Anterior cingulate cortex (tissue), 58 donors: ENCODE measurements at places on chromosomes 16 and 17.

DNA sequence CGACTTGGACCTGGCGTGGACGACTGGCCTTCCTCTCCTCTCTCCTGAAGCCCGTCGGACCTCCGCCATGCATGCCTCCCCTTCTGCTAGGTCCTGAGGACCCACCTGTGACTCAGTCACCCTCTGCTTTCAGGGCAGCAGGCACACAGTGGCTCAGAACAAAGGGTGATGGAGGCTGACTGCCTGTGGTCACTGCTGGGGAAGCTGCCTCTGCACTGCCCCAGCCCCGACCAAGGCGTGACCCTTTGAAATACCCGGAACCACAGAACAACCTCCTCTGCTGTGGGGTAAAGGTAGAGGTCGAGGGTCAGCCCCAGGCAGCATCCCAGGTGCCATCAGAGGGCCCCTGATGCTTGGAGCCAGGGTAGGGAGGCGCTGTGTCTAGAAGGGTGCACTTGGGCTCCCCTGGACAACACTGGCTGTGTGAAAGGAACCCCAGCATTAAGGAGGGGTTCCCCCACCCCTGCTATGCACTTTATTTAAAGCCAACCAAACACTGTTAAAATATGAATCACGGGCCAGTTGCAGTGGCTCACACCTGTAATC, 12.5 kb upstream of the SLC4A1 start:
- no peak for DNase-seq

DNA sequence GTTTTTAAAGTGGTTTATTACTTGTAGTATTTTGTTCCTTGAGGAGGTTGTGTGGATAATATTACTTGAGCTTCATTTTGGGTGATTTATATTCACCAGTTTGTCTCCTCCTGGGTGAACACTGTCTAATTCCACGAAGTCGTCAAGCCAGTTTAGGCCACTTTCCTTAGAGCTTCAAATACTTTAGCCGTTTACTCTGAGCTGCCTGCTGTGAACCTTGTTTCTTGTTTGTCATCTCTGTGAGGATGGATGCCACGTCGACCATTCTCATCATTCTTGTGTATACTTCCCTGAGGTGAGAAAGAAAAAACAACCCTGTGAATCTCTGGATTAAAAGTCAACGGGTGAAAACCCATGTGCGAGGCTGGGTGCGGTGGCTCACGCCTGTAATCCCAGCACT, 9.0 kb downstream of the KRT24 start:
- no peak for DNase-seq

DNA sequence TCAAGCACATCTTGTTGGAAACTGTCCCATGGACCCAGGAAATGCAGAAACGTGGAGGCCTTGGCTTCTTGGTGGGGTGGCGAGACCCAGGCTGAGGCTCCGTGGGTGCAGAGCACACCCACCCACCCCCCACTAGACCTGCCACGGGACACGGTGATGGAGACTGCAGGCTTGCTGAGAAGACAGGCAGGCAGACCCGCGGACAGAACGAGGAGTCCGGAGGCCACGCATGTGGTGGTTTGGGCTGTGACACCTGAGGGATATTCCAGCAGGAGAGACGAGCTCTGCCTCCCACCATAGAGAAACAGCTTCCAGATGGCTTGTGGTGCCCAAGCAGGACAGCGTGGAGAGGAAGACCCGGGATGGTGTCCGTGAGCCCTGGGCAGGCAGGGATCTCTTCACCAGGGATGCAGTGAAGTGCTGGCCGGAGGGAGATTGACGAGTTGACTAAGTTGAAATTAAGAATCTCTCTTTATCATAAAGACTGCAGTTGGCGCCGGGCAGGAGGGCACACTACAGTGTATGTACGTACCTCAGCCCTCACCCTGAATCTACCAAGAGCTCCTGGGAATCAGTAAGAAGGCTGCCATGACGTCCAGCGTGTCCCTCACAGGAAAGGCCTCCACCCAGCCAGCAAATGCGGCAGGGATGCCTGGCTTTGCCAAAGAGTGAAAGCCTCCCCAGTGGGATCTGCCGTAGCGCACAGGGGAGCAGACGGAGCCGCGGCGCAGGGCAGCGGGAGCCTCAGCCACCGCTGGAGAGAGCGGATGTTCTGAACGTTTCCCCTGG, 8.2 kb downstream of the UBE2I start:
- DNase-seq, result no peak

DNA sequence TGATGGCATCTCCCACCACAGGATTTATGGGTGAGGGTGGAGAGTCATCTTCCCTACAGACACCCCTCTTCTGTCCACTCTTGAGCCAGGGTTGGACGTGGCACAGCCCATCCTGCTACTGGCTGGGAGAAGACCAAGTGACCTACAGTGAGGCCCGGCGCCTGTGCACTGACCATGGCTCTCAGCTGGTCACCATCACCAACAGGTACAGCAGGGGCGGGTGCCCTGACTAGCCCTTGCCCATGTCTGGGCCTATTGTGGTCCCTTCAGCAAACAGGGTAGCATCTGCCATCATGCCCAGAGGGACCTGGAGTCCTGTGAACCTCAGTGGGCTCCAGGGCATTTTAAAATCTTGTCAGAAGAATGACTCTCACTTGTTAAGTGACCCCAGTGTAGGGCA, 48.2 kb downstream of the MRC2 start:
- no peak for DNase-seq

DNA sequence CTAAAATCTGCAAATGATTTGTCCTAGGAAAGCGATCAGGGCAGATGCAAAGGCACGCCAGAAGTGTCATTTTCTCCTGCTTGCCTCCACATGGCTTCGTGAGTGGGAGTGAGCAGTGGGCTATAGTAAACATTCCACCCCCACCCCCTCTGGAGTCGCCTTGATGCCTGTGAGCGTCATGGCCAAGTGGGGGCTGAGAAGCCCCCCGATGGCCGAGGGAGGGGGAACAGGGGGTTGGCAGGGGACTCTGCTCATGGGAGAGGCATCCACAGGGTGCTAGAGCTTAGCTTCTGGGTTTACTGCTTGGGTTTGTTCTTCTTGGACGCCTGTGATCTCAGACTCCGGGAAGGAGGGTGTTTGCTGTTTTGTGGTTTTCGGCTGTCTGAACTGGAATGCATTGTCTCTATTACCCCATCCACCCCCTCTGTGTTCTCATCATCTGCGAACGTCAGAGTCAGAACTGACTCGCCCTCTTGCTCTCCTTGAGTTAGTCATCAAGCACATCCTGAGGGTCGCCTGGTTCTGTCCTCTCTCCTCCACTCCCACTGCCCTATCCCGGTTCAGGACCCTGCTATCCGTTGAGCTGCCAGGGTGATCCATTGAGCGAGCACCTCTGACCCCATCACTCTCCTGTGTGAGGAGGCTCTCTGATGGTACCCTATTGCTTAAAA, 15.4 kb downstream of the TNS4 start:
- DNase-seq, result no peak
